ENCODE measurements at places on chromosomes 16 and 17.

DNA sequence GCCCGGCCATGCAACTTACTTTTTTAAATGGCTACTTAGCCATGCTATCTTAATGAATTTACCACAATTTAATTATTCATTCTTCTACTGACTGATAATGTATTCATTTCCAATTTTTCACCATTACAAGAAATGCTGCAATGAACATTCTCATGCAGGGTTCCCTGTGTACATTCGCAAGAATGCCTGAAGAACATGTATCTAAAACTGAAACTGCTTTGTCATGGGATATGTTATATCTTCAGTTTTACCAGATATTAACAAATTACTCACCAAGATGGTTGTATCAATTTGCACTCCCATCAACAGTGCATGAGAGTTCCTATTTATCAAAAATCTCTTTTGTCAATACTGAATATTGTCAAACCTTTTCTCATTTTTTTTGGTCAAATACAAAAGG is 100.8 kb downstream of the SLC39A11 start:
- no peak for DNase-seq

GRCh38 chr17:9239246-9239792 is 218.0 kb downstream of the NTN1 start:
- DNase-seq: peak; percentile 47

DNA sequence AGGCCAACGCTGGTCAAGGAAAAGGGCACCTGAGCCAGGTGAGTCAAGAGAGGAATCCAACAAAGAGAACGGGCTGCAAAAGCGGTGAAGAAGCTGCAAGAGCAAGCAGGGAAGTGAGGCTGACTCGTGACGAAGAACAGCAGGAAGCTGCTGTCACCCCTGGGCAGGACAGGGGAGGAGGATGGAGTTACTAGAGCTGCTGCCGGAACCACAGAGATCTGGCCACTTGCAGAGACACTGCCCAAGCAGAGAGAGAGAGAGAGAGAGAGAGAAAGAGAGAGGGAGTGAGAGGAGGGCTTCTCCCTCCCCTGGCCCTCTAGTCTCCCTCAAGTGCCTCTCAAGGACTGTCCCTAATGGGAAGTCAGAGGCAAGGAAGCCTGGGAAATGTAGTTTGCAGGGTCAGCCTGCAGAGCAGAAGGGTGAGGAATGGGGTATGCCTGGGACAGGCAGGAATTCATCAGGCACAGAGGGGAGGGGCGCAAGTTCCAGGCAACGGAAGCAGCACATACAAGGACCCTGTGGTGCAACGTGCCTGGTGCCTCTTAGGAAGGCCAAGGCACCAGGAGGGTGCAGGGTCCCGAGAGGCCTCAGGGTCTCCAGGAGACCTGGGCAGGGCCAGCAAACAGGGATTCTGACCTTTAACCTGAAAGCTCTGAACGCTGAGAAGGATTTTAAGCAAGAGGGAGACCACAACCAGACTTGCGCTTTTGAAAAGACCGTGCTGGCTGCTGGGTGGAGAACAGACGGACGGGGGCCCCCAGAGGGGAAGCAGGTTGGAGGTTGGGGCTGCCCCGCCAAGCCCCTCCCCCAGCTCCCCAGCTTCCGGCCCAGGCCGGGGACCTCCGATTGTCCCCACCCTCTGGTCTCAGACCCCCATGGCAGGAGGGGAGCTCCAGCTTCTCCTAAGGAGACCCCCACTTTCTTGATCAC is 45.8 kb upstream of the CIBAR2 start:
- peak; percentile 23 for DNase-seq

- DNase-seq: no peak
These were observed 52.0 kb upstream of the DLX4 start for GRCh38 chr17:49916854-49917515.

DNA sequence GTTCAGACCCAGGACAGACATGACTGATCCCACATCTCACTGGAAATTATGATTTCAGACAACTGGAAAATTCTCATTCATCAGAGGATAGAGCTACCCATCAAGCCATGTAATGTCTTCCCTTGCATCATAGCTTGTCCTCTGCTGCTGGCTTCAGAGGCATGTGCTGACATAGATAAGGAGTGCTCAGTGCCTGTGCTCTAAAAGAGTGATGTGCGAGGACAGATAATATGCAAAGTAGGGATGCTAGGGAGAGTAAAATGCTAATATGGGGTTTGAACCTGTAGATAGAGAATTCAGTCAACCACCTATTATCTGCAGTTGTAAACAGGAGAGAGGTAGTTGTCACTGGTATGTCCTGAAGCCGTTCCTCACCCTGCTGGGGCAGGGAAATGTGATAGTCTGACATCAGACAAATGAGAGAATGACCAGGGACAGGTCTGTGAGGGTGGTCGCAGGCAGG is 349.7 kb upstream of the CCL2 start:
- DNase-seq: no peak

GRCh38 chr17:82103553-82104451 is 5.8 kb upstream of the FASN start:
- no peak for DNase-seq

GRCh38 chr16:610513-611381 is 20.0 kb upstream of the WFIKKN1 start:
- peak; percentile 76 for DNase-seq
